ENCODE measurements at places on chromosomes 1 and 21.
A peak's percentile ranks its signal among the peaks of the same experiment; 100 is the strongest.

GRCh38 chr1:213908521-213908920 is 79.3 kb upstream of the PROX1 start:
- DNase-seq, result no peak

DNA sequence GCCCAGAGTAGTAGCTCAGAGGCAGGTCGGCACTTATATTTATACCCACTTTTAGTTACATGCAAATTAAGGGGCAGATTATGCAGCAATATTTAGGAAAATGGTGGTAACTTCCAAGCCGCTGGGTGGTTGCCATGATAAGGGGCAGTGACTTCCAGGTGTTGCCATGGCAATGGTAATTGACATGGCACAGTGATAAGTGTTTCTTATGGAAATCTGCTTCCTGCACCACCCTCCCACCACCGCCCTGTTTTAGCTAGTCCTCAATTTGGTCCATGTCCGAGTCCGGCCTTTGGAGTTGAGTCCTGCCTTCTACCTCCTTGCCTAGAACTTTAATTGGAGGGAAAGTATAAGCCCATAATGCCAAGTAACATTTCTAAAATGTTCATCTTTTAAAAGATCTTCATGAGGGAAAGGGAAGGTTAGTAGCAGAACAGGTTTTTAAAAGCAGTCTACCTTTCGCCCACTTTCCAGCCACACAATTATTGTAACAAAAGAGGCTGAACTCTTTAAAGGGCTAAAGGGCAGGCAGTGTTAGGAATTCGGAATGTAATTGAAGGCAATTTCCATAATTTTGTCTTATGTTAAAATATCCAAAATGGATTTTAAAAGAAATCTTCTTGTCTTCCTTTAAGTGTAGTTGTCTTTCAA is 21.7 kb downstream of the ZBTB8B start:
- DNase-seq, result no peak

DNA sequence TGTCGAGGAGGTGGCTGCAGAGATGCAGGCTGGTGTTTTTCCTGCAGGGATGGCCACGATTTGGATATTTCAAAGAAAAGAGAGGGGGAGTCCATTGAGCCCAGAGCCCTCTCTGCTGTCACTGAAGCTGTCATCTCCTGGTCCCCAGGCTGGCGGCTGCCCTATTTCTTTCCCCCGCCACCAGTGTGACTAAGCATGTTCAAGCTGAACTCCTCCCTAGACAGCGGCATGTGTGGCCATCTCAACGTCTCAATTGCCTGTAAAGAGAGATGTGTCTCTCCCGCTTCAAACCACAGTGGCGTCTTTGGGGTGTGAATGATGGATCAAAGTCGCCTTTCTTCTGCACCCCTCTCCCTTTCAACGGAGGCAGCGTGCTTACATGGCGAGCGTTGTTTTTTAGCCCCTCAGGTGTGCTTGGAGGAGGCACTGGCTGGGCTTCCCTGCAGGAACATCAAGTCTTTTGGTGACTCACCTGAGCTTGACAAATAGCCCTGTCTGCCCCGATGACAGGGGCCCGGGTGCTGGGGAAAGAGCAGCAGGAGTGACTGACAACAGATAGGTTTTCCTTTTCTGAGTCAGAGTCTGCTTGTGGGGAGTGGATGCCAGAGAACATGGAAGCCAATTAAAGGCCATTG is 346.4 kb upstream of the AJAP1 start:
- DNase-seq, result no peak

DNA sequence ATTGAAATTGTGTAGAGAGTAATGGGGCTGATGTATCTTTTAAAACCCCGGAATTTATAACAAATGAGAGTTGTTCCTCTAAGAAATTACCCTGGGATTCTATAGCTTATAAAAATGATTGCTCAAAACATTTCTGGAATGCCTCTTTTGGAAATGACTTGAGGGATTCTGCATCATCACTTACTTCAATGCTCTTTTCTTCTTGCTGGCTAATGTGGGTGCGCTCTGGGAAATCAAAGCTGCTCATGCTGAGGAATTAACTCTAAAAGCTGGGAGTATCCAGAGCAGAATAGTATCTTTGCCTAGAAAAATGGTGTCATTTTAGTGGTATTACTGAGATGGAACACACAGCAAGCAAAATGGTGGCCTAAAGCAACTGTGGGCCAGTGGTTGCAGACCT is 23.0 kb upstream of the TBX15 start:
- no peak for DNase-seq

GRCh38 chr1:91745640-91746373 is 140.1 kb downstream of the TGFBR3 start:
- DNase-seq, result no peak

- DNase-seq, result no peak
These were observed 40.3 kb upstream of the THEM4 start for GRCh38 chr1:151949371-151950193.

GRCh38 chr21:33747420-33747819 is 105.1 kb downstream of the ITSN1 start:
- DNase-seq, result no peak

DNA sequence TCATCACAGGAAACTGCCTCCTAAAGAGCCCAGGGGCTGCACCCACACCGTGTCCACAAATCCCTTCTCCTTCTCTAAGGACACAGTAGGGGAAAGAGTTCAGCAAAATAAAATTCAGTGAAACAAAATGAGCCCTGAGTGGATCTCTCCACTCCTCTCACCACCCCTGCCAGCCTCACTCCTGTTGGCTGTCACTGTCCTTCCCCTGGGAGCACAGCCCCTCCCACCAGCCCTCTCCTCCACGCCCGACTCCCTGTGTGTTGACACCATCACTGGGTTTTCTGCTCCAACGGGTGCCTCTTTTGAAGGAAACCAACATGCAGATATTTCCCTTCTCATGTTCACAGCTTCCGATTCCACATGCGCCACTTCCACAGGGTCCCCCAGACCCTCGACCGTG is 356.2 kb downstream of the AJAP1 start:
- no peak for DNase-seq

DNA sequence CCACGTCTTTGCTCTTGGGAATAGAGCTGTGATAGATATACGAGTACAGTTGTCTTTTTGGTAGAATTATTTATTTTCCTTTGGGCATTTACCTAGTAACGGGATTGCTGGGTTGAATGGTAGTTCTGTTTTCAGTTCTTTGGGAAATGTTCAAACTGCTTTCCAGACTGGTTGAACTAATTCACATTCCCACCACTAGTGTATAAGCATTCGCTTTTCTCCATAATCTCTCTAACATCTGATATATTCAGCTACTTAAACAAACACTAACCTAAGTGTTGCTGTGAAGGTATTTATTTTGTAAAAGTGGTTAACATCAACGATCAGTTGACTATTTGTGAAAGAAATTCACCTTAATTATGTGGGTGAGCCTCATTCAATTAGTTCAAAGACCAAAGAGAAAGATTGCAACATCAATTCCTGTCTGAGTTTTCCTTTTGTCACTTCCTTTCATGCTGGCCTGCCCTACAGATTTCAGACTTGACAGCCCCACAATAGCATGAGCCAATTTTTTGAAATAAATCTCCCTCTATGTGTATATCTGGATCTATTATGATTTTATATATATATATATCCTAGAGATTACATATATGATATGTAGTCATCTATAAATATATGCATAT is 26.7 kb upstream of the DUSP10 start:
- no peak for DNase-seq

DNA sequence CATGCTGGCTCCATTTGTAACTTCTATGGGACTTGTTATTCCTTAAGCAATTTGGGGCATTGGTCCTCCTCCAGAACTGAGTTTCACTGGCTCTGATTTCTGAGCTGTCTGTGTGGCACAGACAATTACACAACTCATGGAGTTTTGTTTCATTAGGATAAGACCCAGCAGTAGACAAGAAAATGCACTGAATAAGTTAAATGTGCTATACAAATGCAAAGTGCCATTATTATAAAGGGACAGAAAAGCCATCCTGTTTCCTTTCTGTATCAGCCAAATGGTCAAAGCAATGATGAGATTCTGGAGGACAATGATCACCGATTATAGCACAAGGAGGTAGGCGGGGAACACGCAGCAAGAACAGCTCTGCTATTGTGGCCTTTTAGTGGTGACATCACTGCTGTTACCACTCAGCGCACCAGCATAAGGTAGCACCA is 81.9 kb downstream of the CNIH3 start:
- no peak for DNase-seq

DNA sequence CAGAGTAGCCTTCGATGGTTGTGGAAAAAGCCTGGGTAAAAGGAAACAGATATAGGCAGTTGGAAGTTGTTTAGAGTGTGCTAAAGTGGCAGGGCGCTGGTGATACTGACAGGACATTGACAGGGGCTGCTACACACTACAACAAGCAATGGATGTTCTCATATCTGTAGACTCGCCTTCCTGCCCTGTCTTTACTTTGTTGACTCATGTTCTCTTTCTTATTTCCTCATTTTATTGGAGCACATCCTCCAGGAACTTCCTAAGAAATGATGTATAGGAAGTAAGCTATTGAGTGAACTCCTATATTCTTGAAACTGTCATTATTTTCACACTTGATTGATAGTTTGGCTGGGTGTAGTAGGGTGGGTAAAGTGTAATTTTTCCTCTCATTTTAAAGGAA is 51.0 kb downstream of the C4BPA start:
- no peak for DNase-seq

DNA sequence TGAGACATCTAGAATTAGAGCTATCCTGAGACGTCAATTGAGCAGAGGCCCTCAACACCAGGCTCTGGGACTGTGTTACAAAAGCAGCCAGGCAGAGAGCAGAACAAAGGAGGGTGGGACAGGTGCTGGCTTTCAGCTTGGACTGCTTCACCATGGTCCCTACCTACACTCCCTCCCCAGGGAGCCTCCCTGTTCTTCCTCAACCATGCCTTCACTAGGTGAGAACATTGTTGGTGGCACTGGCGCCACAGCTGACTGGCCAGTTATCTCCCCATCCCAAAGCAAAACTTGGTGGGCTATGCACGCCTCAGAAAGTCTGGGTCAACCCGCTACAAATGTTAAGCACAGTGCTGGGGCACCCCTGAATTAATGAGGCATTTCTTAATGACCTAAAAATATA is 87.8 kb downstream of the NMNAT2 start:
- no peak for DNase-seq

DNA sequence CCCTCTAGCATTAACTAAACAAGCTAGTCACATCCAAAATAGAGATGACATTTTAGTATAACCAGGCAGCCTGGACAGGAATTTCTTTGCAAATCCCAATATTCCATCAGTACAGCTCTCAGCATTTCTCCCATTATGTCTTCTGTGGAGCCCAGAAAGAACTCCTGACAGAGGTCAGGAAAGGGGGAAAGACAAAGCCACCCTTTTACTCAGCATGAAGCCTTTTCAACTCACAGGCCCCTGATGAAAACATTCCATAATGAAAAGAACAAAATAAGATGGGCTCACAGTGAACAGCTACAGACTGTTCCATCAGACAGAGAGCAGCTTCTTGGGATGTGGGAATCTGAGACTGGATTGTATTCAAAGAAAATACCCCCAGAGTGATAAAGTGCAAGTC is 80.6 kb downstream of the TEX35 start:
- DNase-seq, result no peak

- DNase-seq, result peak; percentile 46
These were observed 20.1 kb upstream of the S100A10 start for GRCh38 chr1:152013664-152014237.

DNA sequence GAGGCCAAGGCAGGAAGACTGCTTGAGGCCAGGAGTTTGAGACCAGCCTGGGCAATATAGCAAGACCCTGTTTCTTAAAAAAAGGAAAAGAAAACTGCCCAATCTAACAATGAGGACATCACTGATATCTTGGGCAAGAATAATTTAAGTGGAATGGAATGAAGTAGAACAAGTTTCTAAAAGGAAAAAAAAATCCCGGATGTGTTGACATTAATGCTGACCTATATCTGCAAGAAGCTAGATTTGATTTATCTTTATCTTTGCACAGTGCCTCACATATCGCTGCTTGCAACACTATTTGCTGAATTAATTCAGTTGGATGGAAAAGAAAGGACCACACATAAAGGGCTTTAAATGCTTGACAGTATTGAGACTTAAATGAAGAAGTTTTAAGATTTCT is 27.8 kb downstream of the DIPK1A start:
- no peak for DNase-seq

DNA sequence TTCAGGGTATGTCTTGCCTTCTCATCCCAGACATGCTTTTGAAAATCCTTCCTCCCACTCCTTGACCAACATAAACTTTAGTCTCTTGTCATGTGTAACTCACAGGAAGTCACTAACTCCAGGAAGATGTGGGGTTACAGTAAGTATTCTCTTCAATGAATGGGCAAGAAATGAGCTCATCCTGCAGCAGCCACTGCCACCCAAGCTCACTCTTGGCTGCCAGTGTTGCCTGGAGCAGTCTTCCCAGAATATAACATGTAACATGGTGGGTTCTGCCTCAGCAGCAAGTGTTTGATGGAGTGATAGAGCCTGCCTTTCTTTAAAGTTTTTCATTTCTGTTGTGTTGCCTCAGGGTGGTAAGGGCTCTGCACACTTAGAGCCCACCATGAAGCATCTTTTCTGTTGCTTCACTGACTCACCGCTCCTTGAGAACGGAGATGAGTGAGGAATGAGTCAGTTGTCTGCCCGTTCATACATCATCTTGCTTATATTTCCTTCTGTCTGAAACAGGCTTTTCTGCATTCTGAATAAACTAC is 187.0 kb downstream of the TPR start:
- DNase-seq, result no peak

DNA sequence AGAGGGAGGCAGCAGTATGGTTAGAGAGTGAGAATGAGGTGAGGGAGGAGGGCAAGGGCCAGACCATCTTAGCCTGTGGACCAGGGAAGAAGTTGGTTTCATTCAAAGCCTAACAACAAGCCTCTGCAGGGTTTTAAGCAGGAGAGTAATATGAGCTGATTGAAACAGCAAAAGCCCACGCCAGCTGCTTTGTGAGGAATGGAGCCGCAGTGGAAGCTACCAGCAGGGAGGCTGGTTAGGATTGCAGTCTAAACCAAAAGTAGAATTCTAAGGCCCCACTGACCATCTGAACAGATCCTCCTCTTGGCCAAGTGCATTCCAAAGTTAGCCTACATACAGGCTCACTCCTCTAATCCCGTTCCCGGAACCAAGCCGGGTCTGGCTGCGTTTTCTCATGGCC is 44.8 kb downstream of the OLFML3 start:
- DNase-seq, result no peak

DNA sequence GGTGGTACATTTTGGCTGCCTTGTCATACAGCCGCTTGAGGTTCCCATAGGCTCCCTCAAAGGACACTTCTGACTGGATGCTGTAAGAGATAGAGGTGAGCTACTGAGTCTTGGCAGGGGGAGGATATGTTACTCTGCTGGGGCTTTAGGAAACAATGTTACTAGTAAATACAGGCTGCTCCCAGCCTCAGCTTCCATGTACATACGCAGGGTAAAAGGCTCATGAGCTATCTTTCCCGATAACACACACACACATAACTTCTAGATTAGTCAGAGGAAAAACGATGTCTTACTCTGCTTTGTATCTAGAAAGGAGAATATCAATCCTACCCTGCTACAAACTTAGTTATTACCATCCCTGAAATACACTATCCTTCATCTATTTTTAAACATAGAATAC is 14.3 kb downstream of the SMG5 start:
- DNase-seq, result no peak
